COLO829 (cell line): ENCODE measurements at places on chromosomes 16 and 17.
A peak's percentile ranks its signal among the peaks of the same experiment; 100 is the strongest.

DNA sequence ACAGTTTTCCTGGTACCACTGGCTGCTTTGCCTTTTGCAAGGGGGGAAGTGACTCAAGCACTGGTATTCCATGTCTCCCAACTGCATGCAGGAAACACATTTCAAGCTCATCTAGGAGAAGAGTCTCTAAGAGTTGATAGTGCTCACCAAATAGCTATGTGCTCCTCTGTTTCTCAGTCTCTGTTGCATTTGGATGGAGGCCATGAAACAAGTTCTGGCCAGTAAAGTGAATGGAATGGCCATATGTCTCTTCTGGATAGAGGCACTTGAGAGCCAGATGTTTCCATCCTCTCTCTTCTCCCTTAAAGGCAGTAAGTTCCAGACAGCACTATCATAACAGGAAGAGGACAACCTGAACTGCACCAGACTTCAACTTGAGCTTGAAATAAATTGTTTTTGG, 60.6 kb downstream of the C16orf82 start:
- no peak for DNase-seq

- no peak for DNase-seq
Measured at GRCh38 chr16:58492066-58492465, 7.9 kb upstream of the NDRG4 start.

DNA sequence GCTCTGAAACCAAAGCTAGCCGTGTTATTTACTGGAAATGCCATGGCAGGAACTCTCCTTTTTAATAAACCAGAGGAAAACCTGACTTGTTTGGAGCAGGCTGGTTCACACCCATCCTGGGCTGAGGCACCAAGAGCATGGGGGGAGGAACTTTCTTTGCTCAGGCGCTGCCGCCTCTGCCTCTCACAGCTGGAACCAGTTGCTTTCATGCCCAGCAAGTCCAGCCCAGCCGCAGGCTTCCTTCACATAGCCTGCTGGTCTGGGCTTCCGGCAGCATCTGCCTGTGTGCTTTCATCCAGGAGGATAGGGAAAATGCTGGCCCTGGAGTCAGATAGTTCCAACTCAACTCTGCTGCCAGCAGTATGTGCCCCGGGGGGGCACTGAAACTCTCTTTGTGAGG, 88.1 kb upstream of the ASIC2 start:
- no peak for DNase-seq

DNA sequence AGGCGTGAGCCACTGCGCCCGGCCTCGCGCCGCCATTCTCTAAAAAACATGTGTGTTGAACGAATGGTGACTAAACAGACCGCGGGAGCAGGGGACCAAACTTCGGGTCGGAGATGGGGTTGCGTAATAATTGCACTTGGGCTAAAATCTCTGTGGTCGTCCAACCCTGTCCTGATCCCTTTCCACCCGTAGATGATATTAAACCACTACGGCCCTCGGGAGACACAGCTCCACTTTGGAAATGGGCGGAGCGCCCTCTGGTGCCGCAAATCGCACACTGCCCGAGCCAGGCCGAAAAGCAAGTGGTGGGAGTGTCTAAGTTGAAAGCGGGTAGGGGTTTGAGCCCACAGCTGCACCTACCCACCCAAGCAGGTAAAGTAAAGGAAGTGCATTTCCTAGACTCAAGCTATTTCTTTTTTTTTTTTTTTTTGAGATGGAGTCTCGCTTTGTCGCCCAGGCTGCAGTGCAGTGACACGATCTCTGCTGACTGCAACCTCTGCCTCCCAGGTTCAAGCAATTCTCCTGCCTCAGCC, 17.0 kb downstream of the CAVIN1 start:
- DNase-seq, result peak; percentile 73

DNA sequence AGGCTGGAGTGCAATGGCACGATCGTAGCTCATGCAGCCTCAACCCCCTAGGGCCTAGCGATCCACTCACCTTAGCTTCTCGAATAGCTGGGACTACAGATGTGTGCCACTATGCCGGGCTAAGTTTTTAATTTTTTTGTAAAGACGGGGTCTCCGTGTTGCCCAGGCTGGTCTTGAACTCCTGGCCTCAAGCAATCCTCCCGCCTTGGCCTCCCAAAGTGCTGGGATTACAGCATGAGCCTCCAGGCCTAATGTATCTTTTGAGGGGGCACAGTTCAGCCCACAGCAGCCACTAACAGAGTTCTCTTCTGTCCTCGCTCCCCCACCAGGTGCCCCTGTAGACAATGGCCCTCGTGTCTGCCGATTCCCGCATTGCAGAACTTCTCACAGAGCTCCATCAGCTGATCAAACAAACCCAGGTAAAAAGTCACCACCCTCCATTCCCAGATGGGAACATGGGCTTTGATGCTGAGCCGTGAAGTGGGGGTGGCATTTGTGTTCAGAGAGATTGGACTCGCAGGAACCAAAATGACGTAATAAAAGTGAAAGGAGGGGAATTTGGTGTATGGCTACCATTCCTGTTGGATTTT, 16.0 kb downstream of the SULT1A2 start:
- no peak for DNase-seq

GRCh38 chr16:29804455-29805231, 1.7 kb upstream of the MAZ start:
- DNase-seq, result no peak

DNA sequence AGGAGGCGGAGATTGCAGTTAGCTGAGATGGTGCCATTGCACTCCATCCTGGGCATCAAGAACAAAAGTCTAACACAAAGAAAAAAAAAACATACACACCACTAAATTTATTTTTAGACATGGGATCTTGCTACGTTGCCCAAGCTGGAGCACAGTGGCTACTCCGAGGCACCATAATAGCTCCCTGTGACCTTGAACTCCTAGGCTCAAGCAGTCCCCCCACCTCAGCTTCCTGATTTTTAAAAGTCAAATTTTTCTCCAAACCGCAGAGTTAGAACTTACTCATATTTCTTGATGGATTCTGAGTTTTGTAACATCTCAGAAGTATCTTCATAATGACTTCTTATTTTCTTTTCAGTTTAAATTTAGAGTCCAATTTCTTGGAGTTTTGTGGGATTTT, 3.4 kb downstream of the CMTM4 start:
- DNase-seq, result no peak

- no peak for DNase-seq
Measured at GRCh38 chr16:48105976-48106375, 49.8 kb downstream of the ABCC12 start.

- no peak for DNase-seq
Measured at GRCh38 chr16:65200857-65201256, 79.0 kb upstream of the CDH11 start.

DNA sequence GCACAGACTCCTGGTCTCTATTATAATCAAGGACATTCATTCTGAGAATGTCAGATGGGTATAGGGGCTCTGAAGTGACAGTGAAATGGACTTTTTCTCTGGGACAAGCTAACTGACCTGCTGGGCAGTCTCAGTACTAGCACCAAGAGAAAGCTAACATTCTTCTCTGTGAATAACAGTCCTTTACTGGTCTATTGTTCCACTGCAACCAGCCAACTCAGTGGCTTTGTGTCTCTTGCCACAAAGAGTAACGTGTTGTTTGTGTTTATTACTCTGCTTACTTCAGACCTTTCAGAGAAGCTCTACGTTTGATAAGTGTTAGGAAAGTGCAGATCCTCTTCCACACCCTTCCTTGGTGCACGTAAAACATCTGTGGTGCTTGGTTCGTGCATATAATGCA, 61.5 kb upstream of the BCAR1 start:
- no peak for DNase-seq

DNA sequence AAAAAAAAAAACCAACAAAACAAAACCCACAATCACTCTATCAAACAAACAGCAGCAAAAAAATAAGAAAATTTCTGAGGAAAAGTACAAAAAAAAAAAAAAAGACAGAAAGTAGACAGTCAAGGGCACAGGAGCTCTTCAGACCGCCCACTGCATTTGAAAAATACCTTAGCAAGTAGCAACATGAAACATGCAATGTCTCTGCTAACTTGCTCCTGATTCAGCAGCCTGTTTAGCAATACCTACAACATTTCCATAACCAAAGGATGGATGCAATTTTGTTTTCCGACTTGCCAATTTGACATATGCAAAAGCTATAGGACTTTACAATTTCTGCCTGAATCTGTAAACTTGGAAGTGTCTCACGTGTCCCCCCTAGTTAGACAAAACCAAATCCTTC, 57.4 kb downstream of the SYNRG start:
- no peak for DNase-seq

DNA sequence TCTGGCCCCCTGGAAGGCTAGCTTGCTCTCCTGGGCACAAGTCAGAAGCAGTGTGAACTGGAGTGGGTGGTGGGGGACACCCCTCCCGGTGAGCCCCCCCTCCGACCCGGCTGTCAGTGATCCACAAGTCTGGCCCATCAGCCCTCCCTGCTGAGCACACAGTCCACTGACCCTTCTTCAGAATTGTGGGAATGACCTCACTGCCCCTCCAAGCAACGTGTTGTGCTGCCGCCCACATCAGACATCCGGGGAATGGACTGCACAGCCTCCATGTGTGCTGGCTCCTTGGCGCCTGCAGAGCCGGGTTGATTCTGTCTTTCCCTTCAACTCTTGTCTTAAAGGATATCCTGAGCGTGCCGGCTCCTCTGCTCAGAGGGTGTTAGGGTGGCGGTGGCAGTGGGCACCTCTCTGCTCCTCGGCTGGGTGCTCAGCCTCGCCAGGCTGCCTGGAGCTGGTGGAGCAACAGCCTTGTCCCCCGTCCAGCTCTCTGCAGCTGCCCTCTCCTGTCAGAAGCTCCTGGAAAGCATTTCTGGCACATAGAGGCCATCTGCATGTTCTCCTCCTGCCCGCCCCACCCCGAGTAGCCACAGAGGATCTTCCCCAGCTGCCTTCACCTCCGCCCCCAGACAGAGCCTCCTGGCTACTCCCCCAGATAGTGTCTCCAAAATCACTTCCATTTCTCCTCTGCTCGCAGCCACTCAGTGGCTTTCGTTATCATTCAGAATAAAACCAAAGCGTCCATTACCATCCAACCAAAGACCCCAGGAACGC, 19.8 kb downstream of the NPTX1 start:
- DNase-seq, result no peak

GRCh38 chr16:84518804-84519341, 14.4 kb upstream of the MEAK7 start:
- DNase-seq, result no peak

DNA sequence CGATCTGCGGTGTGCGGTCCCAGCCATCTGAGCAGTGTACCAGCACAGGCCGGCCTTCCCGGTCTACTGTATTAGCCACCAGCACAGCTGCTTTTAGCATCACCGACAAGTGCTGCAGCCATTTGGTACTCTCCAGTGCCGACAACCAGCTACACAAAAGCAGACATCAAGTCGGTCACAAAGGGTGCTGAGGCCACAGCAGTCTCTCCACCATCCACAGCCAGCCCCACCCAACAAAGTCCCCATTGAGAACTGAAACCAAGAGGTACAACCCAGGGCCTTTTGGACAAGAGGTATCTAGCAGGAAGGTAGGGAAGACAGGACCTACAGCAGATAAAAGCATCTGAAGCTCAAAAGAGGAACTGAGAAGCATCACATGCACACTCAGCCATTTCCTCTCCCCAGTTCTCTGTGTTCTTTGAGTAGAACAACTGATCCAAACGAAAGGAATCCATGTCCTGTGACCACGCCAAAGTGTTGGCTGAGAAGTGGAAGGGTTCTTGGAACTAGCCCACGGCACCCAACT, 9.5 kb downstream of the MTMR4 start:
- DNase-seq, result no peak

GRCh38 chr16:30010844-30011713, at the start of gene DOC2A:
DOC2A (minus strand) TSS chr16:30011027; CDS start chr16:30010222, 805 bp downstream.
- DNase-seq, result no peak

DNA sequence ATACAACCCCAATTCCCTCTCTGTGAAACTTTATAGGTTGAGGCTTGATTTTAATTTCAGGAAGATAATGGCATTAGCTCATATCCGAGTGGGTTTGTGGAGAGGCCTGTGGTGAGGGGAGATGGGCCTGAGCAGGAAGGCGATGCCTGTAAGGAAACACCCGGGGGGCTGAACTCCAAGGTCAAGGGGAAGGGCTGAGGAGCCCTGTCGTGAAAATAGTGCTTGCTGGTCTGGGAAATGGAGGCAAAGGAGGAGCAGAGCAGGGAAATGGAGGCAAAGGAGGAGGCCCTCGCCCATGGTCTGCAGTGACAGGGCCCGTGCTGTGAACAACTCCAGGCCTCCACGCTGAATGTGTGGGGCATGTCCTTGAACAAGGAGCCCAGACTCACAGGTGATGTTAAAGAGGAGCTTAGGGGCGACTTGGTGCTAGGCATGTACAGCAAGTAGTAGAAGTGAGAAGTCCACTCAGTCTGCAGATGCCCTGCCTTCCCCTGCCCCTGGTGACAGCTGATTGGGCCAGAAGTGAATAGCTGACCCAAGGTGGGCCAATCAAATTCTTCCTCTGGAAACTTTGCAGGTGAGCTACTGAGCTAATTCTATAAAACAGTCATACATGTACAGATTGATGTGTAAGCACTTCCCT, 38.1 kb downstream of the MRPS23 start:
- DNase-seq, result no peak

DNA sequence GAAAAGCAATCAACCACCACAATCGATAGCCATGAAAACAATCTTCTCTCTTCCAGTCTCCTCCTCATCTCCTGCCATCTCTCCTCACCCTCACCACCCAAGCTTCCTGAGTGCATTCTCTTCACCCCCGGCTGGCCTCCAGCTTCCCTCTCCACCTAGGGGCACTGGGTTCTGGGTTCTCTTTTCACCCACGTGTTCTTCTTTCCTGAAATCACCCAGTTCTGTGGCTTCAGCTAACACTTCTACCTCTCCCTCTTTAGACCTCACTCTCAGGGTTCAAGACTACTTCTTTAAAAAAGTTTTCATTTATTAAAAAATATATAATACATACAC, 8.2 kb downstream of the ITGAM start:
- no peak for DNase-seq

DNA sequence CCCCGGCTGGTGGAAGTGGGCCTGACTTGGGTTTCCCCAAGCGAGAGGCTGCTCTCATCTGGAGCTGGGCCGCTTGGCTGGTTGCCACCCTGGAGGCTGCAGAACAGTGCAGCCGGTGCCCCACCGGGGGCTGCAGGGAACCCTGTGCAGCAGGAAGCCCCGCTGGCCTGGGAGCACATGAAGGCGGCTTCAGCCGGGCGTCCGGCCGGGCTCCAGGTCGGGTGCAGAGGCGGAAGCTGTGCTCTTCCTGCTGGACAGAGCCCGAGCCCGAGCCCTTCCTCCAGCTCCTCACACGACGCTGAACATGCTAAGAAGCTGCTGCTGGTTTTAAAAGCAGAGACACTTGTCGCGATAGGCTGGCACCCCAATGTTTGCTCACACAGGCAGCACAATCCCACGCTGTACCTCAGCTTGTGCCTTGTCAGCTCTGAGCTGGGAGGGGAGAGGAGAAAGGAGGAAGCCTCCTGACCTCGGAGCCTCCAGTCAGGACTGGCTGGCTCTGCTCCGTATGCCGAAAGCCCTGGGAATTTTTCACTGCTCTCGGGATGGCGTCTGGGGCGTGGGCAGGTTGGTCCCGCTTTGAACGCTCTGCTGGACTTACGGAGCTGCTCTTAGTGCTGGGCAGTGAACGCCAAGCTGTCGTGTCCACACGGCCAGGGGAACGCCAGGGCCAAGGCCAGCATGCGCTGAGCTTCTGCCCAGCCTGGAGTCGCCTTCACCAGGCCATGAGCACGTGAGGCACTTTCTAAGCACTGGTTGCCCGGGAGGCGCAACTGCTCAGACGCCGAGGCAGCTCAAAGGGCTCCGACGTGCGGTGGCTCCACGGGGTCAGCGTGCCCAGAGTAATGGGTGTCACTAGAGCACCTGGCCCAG, 8.8 kb downstream of the CDK5R1 start:
- no peak for DNase-seq

- peak; percentile 97 for DNase-seq
Measured at GRCh38 chr17:64155751-64156544, 26.0 kb upstream of the ERN1 start.
